ENCODE measurements at places on chromosomes 12 and 14.

DNA sequence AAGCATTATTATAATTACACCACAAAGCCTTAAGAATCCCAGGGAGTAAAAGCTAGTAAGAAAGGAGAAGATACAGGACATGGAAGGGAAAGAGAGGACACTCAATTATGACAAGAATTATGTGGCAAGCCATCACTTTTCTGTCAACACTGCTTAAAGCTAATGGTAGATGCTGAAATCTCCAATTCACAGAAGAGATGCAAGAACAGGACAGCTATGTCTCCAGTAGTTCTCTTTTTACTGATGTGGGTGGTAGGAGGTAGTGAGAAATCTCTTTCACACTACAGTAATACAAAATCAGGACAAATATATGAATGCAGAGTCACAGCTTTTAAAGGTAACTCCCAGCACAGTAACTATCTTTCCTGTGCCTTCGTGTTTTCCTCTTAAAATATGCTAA lies 29.2 kb downstream of the CHD8 start:
- DNase-seq, result no peak

DNA sequence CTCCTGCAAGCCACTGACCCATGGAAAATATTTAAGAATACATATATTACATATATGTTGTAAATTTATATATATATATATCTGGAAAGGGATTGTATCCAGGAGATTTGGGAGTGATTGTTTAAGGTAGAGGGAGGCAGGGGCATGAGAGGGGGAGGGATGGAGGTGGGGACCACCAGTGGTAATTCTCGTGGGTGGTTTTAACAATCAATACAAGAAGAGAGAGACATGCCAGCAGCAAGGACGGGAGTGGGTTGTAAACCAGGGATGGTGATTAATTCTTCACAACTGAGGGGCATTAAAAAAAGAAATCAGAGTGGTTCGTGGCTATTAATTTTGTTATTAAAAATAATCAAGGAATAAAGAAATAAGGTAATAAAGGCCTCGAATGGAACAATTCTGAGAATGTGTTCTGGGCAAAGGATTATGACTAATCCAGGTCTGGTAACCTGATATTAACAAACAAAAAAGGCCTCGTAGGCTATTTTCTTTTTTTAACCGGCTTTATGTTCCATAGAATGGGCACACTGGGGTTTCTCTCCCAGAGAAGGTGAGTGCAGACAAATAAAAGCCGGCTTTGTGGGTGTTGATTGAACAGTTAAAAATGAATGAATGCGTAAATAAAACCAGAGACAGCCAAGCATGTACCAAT lies 8.3 kb upstream of the RTL1 start:
- DNase-seq, result no peak

DNA sequence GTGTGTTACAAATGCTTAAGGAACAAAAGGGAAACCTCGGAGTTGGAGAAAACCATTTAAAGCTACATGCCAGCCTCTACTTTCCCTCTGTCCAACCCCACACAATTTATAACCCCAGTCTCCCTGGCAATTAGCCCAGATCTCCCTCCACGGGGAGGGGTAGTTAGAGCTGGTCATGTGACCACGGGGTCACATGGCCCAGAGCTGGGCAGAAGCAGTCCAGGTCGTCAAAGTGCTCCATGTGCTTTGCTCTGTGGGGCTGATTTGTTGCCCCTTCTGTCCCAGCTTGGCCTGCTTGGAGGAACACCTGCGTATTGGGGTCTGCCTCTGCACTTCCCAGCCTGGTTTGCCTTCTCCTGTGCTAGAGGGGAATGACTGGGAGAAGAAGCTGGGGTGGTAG lies 219.1 kb downstream of the RBM19 start:
- DNase-seq, result no peak

DNA sequence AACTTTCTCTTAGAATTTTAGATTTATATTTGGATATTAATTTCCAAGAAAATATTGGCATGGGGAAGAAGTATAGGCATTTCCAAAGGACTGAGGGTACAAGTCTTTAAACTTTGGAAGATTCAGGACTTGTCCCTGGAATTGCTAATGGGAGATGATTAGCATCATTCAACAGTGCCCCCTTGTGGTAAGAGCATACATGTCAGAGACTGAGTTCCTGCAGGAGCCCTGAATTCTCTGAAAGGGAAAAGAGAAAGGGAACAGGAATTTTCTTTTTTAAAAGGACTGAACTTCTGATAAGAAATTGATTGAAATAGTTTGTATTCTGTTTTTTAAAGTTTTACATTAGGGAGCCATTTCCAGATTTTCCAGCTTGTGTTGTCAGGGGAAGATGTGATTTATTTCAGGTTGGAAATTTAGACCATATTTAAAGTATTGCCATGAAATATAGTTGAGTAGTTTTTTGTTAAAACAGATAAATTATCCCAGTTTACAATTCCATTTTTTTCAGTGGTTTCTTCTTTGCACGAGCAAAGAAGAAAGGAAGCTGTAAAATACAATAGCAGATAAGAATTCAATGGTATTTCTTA lies 44.0 kb upstream of the REP15 start:
- peak; percentile 72 for DNase-seq

GRCh38 chr12:105214148-105214547 lies 21.8 kb downstream of the APPL2 start:
- peak; percentile 95 for DNase-seq

DNA sequence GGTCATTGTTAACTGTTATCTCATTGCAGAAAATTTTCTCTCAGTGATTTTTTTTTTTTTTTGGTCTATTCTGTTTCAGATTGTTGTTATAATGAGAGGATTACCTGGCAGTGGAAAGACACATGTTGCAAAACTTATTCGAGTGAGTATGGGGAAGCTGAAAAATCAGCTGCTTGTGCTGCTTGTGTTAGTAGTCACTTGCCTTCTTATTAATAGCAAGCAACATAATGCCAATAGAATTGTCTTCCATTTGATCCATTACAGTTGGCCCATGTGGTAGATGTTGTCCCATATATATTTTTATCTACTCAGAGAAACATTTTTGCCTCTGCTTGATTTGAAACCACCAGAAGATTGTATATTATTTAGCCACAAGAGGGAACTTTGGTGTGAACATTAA lies 53.0 kb downstream of the YLPM1 start:
- no peak for DNase-seq

DNA sequence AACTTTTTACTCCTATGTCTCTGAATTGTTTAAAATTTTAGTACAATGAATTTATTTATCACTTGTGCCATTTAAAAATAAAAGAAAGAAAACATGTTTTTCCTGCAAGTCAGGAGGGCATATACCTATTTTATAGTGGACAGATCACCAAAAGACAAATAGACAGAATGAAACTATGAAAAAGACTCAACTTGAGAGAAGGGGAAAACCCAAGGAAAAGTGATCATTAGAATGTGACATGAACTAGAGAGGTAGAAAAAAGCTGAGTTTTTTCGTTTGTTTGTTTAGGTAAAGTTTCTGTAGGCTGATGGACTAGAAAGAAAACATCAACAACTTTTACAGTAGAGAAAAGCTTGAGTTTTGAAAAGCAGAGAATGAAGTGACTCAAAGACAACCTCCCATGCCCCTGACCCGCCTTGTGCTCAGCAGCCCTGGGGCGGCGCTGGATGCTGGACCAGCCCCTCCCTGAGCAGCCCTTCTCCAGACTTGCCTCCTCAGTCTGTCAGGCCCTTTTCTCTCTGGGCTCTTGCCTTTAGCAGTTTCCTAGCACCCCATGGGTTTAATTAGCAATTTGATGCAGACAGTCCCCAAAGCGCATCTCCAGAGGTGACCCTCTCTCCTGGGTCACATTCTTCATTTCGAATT lies 95.1 kb upstream of the ARID2 start:
- DNase-seq, result no peak

DNA sequence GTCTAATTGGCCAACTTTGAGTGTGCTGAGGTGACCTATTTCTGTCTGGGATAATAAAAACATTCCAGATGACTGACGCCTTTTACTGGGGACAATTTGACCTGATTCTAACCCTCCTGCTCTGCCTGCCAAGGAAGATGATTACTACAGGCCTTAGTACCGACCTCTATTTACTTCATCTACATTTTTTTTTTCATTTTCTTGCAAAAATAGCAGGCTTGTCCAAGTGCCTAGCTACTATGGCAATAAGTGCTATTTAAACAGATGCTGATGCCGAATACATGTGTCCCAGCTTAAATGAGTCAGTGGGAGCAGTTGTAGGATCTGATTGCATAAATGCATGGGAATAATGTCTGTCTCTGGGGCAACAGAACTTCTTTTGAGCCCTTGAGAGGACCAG lies 254.3 kb downstream of the RGS6 start:
- no peak for DNase-seq

- no peak for DNase-seq
Observed at GRCh38 chr12:19458733-19459132, 19.4 kb downstream of the AEBP2 start.

Measured in stromal cell of bone marrow (primary cell).